T-helper 9 cell (primary cell): ENCODE measurements at places on chromosomes 13 and 19.

DNA sequence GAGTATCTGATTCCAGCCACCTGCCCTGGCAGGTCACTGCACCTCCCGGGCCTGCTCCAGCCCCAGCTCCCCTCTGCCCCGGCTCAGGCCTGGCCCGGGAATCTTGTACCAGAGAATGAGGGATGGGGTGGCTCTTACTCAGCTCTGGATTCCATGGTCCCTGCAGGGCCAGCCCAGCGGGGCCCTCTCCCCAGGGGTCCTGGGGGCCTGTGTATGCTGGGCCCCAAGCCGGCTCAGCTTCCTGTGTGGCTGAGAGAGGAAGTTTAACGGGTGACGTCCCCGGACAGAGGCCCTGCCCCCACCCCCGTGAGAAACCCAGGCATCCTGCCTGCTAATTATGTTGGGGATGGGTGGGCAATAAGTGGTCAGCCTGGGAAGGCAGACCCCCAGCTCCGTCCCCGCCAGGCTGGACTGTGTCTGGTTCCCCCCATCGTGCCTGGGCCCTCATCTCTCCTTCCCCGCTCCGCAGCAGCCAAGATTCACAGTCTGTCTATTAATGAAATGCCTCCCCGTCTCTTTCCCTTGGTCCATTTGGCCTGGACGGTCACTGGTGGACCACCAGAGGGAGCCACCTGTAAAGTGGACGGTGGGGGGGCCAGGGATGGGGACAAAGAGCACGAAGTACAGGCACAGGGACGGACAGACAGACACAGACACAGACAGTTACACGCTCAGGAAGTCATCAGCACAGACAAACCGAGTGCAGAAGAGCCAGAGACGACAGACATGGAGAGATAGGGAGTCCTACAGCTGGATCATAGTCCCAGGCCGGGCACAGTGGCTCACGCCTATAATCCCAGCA lies at the start of gene DENND1C:
TSS of gene DENND1C (minus strand) at position 247 of the 802 bp plus-strand sequence. CDS start at position 155, 92 bp downstream.
- peak; percentile 40 for DNase-seq

DNA sequence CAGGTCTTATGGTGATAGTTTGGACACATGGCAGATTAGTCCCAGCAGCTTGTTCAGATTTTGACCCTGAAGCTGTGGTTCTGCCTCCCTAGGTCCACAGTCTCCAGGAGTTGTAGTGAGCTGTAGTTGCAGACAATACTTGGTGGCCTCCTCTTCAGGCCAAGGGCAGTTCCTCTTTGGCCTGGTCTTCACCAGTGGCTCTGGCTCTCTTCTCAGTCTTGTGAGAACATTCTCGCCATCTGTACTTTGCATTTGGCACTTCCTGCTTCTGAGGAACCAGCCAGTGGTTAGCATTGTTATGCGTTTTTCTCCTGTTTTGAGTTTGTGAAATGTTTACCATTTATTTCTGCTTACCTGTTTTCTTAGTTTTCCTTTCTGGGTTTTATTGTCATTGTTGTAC lies 40.7 kb downstream of the PCCA start:
- no peak for DNase-seq

- DNase-seq: no peak
These were observed 3.9 kb downstream of the PPP5C start for GRCh38 chr19:46350758-46351159.

- no peak for DNase-seq
These were observed 47.4 kb downstream of the STOML3 start for GRCh38 chr13:38943231-38943630.

GRCh38 chr19:53246498-53246897 lies 8.2 kb downstream of the ZNF677 start:
- no peak for DNase-seq

DNA sequence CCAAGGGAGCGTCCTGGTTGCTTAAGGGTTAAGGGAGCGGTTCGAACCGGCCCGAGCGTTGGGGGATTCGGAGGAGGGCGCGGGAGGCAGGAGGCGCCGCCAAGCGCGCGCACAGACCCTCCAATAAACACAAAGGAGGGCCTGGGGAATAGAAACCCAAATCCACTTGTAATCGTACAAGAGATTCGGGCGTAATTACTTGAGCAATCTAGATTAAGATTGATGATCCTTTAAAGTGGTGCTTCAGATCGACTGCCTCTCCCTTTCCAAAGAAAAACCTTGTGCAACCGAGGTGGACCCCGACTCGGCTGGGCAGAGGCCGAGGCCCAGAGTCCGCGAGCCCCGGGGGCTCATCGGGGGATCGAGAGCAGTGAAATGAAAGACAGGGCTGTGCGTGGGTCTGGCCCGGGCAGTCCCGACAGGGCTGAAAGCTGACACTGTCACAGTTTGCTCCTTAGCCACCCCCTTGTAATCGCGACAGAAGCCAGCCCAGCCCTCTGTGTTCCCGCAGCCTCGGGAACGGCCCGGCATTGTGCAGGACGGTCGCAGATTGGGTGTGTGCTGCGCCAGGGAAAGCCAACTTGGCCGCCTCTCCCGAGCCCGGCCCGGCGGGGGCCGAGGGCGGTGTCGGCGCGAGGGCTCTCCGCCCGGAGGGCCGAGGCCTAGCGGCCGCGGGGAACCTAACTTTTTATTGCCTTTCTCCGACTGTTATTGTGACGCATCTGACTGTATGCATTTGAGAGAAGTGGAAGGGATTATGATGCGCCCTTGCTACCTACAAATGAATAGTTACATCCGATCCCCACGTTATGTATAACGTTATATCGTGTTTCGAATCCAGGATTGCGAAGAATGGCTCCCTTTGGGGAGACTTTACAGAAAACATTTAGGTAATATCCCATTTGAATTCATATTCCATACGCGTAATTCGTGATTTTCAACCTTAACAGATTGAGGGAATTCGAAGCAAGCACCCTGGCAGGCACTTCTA lies 5.5 kb downstream of the MAB21L1 start:
- no peak for DNase-seq
